ENCODE measurements at places on chromosomes 2 and 18.

DNA sequence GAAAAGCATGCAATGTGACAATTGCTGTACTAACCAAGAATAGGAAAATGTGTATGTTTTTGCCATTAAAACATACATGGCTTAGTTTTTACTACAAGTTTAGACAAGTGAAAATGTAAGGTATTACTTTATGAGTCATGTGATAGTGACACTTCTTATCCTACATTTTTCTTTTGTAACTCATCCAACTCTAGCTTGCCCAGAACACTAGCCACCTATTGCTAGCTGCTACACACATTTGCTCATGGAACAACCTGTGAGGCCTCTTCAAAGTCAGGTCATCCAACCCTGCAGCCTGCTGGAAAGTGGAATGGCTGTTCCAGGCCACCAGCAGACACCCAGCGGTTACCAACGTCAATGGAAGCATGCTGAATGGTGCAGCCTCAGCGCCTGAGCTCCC, 1043.9 kb downstream of the TMEM182 start:
- DNase-seq: no peak

GRCh38 chr2:233422050-233422639, 67.9 kb downstream of the DGKD start:
- no peak for DNase-seq

DNA sequence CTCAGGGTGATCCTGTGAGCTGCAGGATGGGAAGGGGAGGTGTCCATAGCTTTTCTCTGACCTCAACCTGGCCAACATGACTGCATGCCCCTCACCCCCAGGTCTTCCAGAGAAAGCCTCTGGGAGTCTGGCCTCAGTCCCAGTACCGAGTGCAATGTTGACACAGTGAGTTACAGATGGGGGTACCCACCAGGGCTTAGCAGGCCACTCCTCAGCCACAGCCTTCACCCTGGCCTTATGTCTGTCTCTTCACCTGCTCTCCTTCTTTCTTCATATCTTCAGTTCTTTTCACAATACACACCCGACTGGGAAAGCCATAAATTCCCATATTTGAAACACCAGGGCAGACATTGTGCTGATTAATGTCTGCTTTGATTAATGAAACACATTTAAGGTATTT, 33.5 kb downstream of the AOX1 start:
- DNase-seq: no peak

DNA sequence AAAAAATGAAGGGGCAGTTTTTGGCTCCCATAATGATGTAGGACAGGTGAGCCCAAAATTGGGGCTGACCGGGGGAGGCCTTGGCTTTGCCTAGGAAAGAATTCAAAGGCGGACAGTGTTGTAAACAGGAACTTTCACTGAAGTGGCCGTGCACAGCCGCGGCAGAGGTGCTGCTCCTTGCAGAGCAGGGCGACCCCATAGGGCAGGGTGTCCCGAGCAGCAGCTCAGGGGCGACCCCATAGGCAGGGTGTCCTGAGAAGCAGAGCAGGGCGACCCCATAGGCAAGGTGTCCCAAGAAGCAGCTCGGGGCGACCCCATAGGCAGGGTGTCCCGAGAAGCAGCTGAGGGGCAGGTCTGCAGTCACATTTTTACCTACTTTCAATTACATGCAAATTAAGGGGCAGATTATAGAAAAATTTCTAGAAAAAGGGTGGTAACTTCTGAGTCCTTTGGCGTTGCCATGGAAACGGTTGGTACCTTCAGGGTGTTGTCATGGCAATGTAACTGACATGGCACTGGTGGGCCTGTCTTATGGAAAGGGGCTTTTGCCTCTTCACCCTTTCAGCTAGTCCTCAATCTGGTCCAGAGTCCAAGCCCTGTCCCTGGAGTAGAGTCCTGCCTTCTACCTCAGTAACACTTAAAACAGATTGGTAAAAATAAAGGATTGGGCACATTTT, 134.5 kb downstream of the FBXO15 start:
- no peak for DNase-seq

DNA sequence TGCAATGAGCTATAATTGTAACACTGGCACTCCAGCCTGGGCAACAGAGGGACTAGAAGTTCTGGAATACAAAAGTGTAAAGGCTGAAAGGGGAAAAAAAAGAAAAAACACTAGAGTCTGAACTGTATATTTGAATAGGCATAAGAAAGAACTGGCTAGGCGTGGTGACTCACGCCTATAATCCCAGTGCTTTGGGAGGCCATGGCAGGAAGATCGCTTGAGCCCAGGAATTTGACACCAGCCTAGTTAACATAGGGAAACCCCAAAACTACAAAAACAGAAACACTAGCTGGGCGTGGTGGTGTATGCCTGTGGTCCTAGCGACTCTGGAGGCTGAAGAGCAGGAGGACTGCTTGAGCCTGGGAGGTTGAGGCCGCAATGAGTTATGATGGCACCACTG, 70.6 kb downstream of the SAP130 start:
- no peak for DNase-seq

GRCh38 chr18:48835119-48835518, 115.6 kb downstream of the SMAD7 start:
- DNase-seq: no peak

GRCh38 chr18:36448384-36449290, 151.1 kb downstream of the FHOD3 start:
- no peak for DNase-seq

- peak; percentile 65 for DNase-seq
Observed at GRCh38 chr2:226915846-226916360, 80.0 kb downstream of the RHBDD1 start.

DNA sequence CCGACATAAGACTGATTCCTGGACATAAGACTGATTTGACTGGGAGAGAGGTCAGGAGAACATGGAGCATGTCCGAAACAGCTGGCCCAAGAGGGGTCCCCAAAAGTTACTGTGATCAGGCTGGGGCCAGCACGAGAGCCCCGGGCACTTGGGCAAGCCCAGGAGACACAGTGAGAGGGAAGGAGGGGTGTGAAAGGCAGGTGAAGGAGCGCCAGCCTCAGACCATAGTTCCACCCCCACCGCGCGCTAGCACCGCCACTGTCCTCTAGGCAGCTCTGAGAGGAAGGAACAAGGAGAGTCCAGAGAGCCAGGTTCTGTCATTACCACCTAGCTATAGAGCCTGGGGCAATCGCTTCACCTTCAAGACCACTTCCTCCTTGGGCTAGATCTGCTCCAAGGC, 78.2 kb upstream of the DAPL1 start:
- DNase-seq: no peak

Measured in fibroblast of gingiva (primary cell).